Umbilical cord (tissue), 2 donors: ENCODE measurements at places on chromosomes 12 and 14.

DNA sequence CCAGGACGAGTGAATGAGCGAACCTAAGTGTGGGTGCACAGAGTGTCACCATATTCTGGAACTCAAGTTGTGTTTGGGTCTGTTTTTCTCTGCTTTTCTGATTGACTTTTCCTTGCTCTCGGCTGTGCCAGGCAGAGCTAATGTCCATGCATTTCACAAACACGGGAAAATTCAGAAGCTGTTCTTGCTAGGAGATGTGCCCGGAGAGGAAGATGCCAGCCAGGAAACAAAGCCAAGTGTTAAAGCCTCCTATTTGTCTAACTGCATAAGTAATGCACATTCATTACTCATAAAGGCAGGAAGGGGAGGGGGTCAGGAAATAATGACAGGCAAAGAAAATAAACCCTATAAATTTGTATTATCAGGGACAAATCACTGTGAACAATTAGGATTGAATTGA is 250.4 kb upstream of the SFSWAP start:
- no peak for DNase-seq

GRCh38 chr12:19373586-19373985 is 65.7 kb upstream of the AEBP2 start:
- no peak for DNase-seq

GRCh38 chr14:99540196-99541032 is 59.2 kb downstream of the CCNK start:
- DNase-seq, result no peak

DNA sequence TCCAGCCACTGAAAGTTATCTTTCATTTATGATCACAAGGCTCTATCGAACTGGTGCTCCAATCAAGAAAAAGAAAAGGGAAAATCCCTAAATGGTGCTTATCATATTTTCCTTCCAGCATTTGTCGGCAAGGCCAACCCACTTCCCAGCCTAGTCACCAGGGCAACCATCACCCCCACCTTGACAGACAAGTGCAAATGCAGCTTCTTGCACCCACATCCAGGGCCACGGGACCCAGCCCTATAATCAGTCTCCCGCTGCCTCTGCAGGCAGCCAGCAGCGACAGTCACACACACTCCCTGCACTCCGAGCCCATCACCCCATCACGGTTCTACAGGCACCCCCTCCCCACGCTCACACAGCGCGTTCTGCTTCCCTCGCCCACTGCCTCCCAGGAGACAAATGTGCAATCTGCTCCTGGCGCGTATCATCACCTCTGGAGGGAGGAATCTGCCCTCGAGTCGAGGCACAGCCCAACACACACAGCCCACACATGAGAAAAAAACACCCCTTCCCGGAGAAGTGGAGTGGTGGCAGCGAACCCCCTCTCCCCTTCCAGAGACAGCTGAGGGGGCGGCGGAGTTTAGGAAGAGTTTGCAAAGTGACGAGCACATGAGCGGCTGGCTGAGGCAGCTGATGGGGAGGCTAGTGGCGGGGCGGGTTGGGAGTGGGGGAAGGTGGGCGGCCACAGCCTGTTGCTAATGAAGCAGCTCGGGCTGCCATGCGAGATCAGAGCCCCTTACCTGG is 9.3 kb upstream of the PPP4R4 start:
- no peak for DNase-seq

DNA sequence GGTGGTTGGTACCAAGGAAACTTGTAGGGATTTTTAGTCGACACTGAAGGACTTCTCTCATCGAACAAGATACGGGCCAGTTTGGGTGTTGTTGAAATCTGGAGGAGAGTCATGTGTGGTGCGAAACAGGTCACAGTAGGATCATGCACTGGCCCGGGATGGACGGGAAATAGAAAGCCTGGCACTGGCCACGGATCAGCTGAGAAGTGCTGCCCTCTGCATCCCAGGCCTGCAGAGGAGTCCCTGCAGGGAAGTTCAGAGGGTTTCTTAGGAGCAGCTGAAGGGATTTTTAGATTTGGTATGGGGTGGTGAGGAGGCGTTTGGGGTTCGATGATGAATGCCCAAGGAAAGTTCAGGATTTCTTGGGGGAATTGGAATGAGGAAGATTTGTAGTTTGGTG is 63.1 kb downstream of the TSPAN9 start:
- no peak for DNase-seq

- no peak for DNase-seq
These were observed 54.0 kb downstream of the CYP46A1 start for GRCh38 chr14:99737956-99738667.

GRCh38 chr12:43863770-43864366 is 28.0 kb downstream of the TMEM117 start:
- DNase-seq, result no peak

DNA sequence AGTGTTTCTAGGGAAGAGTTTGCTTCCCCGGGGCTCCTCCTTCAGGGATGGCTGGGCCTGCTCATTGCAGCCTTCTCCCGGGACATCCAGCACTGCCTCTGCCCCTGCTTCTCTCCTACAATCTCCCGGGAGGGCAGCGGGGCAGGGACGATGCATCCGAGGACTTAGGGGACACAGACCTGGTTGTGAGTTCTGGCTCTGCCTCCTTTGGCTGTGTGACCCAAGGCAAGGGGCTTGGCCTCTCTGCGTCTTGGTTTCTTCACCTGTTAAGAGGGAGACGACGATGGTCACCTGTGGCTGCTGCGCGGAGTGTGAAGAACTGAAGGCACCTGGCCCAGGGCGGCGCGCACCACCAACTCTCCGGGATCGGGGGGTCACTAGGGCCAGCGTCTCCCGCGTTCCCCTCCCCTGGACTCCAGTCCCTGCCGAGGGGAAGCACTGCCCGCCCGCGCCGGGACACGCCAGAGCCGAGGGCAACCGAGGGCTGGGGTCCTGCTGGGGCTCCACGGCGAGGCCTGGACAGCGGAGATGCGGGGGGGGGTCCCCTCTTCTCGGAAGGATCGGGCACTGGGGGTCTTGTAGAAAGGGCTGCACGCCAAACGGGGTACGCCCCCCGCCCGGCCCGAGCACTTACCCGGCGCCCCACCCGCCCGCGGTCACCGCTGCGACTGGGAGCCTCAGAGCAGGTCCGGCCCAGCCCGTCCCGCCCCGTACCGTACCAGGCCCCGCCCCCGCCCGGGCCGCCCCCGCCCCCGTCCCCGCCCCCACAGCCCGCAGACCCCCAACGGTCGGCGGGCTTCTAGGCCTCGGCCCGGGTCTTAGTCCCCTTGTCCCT is at the start of gene HVCN1:
Gene HVCN1 (minus strand): TSS at position 670 of the 835 bp plus-strand sequence. CDS start 5,870 bp downstream, outside the sequence.
- no peak for DNase-seq

GRCh38 chr12:72560003-72560769 is 288.0 kb downstream of the TRHDE start:
- peak; percentile 78 for DNase-seq

- DNase-seq, result no peak
These were observed 20.2 kb downstream of the HEATR5A start for GRCh38 chr14:31400031-31400638.

- no peak for DNase-seq
These were observed 90.1 kb upstream of the FOXG1 start for GRCh38 chr14:28676479-28676878.

- no peak for DNase-seq
These were observed 62.2 kb upstream of the DIO3 start for GRCh38 chr14:101499080-101499479.

DNA sequence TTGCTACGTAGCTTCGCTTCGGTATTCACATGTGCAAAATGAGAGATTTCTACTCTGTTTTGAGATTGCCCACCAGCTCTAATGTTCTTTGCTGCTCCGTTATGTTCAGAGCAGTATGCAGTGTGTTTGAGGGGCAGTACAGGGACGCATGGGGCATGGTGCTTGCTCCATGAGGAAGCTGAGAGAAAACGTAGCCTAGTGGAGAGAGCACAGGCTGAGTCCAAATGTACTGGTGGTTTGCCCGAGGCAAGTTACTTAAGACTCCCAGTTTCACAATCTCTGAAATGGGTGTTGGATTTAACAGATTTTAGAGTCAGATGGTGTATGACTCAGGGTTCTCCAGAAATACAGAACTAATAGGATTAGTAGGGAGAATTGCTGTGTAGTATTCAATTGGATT is 310.5 kb downstream of the ETNK1 start:
- DNase-seq, result no peak

- no peak for DNase-seq
These were observed 22.7 kb upstream of the ORAI1 start for GRCh38 chr12:121603581-121603980.

DNA sequence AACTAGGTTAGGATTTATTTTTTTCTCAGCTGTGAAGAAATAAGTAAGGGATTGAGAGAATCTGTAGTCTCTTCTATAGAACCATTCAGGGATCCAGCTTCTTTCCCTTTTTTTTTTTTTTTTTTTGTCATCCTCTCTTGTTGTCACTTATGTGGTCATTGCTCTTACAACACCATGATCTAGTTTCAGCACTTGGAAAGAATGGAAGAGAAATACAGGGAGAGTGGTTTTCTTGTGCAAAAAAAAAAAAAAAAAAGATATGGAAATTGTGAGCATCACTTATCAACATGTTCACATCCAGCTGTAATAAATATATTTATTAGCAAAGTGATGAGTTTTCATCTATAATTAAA is 599.3 kb downstream of the SLC6A15 start:
- no peak for DNase-seq

GRCh38 chr12:121781998-121782979 is 11.2 kb downstream of the RHOF start:
- no peak for DNase-seq

DNA sequence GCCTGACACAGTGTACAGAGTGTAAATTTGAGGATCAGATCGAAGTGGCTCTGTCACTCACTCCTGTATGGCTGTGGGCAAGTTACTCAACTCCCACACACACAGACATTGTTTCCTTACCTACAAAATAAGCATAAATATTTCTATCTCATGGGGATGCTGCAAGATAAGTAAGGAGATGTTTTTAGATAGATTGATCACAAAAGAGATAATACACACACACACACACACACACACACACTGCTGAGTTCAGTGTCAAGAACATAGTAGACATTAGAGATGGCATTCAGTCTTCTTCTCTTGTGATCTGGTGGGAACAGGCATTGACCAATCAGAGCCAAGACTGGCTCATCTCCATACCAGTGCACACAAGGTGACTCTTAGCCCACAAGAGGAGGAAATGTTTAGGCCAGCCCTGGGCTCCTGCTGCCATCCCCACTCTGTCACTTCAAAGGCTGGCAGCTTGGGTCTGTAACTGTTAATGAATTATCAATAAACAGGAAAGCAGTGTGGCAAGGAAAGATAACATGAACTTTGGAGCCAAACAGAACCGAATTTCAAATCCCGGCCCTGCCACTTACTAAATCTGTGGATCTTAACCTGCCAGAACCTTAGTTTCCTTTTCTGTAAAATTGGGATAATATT is 3.4 kb upstream of the RNASE8 start:
- no peak for DNase-seq
